ENCODE measurements at places on chromosomes 12 and 14.

DNA sequence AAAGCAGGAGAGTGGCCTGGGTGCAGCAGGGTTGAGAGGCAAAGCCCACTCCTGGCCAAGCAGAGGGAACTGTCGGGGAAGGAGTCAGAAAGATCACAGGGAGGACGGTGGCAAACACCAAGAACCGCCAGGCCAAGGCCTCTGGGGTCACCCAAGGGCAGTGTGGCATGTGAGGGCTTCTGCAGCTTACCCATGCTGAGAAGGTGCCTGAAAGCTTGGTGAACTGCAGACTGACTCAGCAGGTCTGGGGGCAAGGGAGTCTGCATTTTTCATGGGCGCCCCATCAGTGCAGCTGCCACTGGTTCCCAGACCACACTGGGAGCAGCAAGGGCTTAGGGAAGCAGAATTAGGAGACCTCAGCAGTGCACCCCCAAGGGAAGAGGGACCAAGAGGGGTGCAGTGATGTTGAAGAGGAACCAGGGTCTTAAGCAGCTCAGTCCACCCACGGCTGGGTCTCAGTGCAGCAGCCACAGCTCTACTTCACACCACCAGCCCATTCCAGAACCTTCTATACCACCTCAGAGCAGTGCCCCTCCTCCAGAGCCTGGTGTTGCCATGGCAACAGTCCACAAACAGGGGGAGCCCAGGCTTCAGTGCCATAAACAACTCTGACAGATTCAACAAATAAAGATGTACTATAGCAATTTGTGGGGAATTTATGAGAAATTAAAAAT, 59.4 kb downstream of the ITPK1 start:
- DNase-seq = peak; percentile 19

GRCh38 chr14:104107611-104108569, 22.4 kb downstream of the ASPG start:
- DNase-seq = no peak

DNA sequence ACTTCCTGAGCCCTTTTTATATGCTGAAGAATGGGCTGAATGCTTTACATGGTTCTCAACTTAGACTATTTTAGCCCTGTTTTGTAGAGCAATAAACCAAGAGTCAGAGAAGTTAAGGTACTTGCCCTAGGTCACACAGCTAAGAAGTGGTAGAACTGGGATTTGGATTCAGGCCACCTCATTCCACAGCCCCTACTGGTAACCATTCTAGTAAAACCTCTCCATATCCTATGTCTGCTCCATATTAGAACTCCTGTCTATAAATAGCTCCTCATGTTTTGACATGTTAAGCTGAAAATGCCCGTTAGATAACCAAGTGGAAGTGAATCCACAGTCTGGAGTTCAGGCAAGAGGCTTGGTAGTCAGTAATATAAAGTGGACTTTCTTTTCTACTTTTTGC, 111.6 kb downstream of the HECTD4 start:
- DNase-seq = no peak

DNA sequence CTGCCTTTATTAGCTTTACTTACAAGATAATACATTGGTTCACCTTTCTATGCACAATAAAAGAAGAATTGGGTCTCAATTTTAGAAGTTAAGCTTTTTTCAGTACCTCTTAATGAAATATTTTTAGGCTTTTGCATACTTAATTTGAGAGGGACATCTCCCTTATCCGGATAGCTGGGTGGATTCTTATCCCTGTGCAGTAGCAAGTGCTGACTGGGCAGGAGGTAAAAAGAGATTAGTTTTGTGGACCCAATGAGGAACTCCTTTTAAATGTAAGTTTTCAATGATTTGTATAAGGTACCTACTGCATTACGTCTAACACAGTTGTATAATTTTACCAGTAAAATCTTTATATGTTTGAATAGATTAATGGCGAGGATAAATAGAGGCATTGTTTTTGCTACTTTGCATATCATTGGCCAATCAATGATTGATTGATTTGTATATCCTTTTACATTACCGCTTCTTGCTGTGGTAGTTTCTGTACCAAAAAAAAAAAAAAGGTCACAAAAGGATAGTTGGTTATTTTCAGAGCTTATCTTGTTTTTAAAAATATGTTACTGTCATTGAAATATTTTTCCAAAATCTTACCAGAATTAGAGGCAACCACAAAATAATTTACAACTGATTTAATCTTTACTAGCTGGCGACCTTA, 2.2 kb downstream of the CPSF6 start:
- no peak for DNase-seq

GRCh38 chr12:67873355-67873754, 115.9 kb upstream of the IFNG-AS1 start:
- no peak for DNase-seq

DNA sequence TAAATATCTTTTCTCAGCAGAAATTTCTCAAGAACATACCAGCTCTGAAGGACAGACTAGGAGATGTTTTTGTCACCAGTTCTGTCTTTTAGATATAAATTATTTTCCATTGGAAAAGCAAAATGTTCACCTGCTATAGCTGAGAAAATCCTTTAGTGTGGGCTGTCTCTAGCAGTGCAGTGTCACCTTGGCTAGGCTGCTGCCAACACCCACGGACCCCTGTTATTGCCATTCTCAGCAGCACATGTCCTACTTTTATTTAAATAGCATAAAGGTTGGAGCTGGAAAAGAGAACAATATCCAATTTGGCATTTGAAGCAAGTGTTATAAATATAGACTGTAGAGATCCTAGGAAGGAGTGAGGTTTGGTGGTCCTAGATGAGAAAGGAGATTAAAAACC, 156.4 kb downstream of the TPH2 start:
- DNase-seq = no peak

- no peak for DNase-seq
Observed at GRCh38 chr12:12992418-12993130, 7.5 kb downstream of the HEBP1 start.

DNA sequence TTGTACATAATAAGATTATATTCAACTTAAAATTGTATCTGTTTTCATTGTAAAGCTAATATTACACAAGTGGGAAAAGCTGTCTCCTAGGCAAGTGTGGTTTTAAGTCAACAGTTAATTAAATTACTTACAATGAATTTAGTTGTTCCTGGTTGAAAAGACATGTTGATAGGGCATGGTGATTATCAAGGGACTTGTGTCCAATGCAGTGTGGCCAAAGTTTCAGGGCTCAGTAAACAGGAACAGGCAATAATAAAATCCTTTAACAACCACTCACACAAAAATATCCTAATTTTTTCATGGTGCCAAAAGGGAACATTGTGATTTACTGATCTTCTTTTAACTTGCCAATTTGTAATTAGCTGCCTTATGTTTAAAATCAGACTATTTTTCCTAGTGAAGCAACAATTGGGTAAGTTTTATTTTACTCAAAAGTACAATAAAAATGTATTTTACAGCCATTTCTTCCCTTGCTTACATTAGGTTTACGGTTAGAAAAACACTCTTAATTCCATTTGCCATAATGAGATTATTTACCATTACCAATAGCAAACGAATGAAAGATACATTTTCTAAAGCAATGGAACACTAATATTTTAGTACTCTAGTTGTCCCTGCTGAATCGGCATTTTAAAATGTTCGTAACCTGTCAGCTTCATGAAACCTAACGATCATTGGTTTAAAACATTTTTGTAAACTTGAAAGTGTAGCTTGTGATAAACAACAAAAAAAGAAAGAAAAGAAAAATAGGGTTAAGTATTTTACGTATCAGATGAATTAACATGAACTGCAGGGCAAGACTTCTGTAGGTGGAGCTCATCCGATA, 1.8 kb upstream of the WNK1 start:
- DNase-seq = no peak

DNA sequence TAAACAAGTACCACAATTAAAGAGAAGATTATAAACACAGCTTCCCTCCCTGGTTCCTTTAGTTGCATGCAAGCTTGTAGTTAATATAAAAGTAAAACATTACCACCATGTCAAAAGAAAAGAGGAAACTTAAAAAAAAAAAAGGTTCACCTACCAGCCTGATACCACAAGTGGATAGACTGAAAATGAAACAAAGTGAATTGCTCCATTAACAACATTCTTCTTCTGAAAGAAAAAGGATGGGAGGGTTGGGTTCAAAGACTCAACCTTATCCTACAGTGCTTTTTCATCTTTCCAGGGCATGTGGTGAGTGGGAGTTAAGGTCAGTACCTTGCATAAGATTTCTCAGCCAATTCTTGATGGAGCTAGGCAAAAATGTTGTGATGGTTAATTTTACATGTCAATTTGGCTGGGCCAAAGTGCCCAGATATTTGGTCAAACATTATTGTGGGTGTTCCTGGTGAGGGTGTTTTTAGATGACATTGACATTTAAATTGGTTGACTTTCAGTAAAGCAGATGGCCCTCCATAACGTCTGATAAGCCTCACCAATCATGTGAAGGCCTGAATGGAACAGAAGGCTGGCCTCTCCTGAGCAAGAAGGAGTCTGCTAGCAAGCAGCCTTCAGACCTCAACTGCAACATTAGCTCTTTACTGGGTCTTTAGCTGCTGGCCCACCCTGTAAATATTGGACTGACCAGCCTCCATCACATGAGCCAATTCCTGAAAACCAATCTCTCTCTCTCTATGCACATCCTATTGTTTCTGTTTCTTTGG, 28.8 kb downstream of the VCPKMT start:
- no peak for DNase-seq

GRCh38 chr12:6312529-6313325, 2.2 kb downstream of the PLEKHG6 start:
- no peak for DNase-seq

DNA sequence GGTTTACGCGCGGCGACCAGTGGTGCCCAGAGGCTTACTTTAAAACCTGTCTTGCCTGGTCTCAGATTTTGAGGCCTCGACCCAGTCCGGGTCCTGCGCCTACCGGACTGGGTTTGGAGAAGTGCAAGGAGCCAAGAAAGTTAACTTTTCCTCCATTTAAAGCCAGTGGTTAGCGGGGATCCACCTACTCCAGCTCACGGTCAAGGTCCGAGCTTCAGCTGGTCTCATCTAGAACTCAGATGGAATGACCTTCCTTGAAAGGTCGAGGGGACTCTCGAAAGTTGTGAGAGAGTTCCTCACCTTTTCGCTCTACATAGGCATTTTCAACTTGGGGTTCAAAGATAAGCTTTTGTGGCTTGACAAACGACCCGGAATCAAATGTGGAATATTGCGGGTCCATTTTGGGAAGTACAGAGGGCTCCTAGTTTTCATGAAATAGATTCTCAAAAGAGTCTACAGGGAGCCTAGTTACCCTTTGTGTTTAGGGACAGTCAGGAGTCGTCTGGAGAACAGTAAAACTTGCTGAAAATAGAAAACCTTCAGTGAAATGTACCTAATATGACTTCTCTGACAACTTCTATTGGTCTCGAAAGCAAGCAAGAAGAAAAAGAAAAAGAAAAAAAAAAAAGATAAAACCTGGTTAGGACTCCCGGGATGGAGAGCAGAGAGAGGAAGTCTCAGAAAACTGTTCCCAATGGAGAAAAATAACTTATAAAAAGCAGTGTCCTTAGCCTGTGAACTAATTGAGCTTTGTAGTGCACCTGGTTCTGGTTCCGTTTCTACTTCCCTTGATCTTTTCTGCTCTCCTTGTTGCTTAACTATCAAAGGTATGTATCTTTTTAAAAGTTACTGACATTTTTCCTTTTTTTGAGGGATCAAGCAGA, 1.4 kb downstream of the KCNMB4 start:
- DNase-seq = no peak

- DNase-seq = peak; percentile 42
Observed at GRCh38 chr14:90518941-90519256, 122.1 kb downstream of the CALM1 start.

DNA sequence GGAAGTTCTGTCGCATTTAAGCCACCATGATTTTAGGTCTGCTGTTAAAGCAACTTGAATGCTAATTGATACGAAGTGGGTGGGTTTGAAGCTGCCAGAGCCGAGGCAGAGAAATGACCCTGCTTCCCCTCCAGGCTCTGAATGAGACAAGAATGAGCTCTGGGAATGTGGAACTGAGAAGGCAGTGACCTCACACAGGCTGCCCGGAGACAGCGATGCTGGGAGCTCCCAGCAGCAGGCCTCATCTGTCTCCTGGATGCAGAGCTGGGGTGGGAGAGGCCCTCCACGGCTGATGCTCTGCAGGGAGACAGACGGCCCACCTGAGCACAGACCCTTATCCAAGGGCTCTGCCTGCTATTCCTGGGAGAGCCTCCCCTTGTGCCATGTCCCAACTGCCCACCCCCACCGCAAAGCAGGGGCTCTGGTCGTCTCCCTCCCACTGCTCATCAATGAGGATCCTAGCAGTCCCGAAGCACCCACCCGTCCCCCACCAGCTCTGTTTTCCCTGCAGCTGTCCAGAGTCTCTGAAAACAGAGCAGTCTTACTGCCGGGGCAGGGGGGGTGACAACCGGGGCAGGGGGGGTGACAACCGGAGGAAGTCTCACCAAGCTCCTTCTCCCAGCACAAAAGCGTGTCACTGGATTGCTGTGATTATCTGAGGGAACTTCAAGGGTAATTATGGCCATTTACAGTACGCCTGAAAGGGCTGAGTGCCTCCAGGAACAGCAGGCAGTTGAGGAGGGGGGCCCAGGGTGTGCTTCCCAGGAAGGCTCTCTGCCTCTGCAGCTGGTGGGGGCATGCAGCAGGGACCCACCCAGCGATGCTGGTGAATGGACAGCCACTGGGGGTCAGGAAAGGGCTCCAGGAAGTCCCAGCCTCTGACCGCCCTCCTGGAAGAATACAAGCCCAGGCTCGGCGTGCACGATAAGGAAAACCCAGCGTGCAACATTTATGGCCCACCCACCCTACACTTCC, 67.8 kb downstream of the CHGA start:
- DNase-seq = no peak

GRCh38 chr14:50417853-50418252, 21.2 kb upstream of the CDKL1 start:
- no peak for DNase-seq

DNA sequence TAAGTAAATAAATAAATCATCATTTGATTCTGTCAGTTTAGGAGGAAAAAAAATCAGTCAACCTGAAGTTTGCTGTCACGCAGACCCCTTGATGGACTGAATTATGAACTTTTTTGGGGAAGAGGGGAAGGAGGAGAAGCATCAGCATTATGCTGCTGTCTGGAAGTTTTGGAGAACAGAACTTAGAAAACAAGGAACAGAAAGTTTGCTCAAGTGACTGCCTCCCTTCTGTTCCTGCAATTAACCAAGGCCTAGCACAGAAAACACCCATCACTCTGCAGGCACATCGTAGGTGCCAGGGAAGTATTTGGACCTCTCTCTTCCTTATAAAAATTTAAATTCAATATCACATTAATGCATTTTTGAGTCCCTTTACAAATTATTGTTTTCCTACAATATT, 283.8 kb downstream of the VRK1 start:
- no peak for DNase-seq

DNA sequence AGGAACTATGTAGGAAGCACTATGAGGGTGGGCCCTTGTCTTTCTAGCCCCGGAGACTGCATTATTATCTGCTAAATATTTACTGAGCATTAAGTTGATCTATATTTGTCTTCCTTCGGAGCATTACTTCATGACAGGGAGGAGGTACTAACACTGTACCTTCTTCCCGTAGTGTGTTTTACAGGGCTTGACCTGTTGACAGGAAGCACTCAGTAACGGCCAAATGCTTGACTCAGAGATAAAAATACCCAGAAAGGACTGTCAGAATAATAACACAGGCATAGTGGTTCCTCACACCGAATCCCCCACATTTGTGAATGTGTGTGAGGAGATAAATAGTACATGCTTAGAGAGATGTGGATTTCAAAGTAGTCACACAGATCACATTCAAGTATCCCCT, 466.6 kb downstream of the EGLN3 start:
- DNase-seq = no peak
